Neural progenitor cell (in vitro differentiated cells): ENCODE measurements at places on chromosomes 3 and 15. TPM values are rescaled to one million over a fixed set of nuclear protein-coding genes. Genes with fewer than 3 reads are reported as not detected.

DNA sequence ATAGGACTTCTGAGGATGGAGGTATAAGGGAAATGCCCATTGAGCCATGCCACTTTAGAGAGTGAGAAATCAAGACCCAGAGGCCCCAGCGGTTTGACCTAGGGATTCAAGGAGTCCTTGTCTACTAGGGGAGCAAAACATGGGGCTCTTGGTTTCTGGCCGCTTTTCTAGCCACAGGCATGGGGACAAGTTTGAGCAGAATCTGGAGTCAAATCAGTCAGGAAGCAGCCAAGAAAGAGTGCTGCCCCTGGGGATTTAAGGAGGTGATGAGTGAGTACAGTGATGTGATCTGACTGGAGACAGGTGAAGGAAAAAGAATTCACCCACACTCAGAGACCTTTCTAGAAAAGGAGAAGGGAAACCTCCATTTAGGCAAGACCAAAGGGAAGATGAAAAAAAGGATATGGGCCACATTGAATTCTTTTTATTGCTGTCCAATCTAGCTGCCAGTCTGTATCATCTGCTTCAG, 244.0 kb upstream of the TBC1D5 start:
- H3K36me3 ChIP-seq = no peaks in the 10 kb centered on the region
- H3K4me3 ChIP-seq = no peak overlapping the region

GRCh38 chr3:186082150-186082549, 26.7 kb downstream of the ETV5 start:
- H3K4me1 ChIP-seq = peaks cover 25% of the 10 kb centered on the region
- no peak for DNase-seq
- no peak overlapping the region for H3K4me3 ChIP-seq
- no peaks in the 10 kb centered on the region for H3K27me3 ChIP-seq

The MANF gene
- total RNA-seq = 51.1 and 68.9 TPM in 2 replicates

The CCR1 gene
- total RNA-seq = 0.19 TPM in 1 of 2 replicates, not detected in the other

- H3K4me3 ChIP-seq = no peak overlapping the region
- no peaks in the 10 kb centered on the region for H3K36me3 ChIP-seq
- DNase-seq = no peak
- H3K27me3 ChIP-seq = no peaks in the 10 kb centered on the region
- no peaks in the 10 kb centered on the region for H3K4me1 ChIP-seq
Measured at GRCh38 chr3:143147707-143148106, 28.1 kb downstream of the CHST2 start.

GRCh38 chr3:135169651-135170050, 374.6 kb downstream of the EPHB1 start:
- no peak overlapping the region for H3K4me3 ChIP-seq
- no peaks in the 10 kb centered on the region for H3K27me3 ChIP-seq
- H3K27ac ChIP-seq = no peak overlapping the region
- DNase-seq = no peak
- no peaks in the 10 kb centered on the region for H3K36me3 ChIP-seq

DNA sequence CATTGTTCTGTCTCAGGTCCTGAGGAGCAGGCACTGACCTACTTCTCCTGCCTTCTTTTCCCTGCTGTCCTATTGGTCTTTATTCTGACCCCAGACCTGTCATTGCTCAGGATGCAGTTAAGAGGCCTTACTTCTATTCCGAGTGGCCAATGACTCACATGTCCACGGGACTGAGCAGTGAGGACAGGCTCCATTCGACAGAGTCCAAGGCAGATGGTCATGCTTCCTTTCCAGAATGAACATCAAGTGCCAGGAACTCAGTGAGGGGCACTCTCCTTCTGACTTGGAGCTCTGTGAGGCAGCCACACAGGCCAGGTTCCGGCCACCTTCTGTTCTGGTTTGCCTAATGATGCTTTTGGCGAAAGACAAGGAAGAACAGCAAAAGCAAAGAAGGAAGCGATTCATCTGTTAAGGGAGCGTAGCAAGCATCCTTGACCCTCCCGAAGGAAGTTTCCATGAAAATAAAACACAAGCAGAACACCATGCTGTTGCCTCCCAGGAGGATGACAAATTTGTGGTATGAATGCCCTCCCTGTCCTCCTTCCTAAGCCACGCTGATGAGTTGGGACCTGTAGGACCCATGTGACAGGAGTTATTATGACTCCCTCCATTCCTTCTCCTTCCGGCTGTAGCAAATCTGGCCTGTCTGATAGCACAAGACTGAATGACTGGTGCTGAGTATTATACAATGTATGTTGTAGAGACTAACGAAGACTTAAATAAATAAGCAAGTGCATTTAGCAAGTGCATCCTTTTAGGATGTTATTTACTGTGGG, 14.4 kb upstream of the TPRG1 start:
- no peaks in the 10 kb centered on the region for H3K27me3 ChIP-seq
- no peak overlapping the region for H3K27ac ChIP-seq
- no peaks in the 10 kb centered on the region for H3K36me3 ChIP-seq
- no peak overlapping the region for H3K4me3 ChIP-seq
- no peaks in the 10 kb centered on the region for H3K4me1 ChIP-seq

- H3K36me3 ChIP-seq = no peaks in the 10 kb centered on the region
- DNase-seq = peak; percentile 88
- H3K4me3 ChIP-seq = no peak overlapping the region
- peaks cover 18% of the 10 kb centered on the region for H3K27me3 ChIP-seq
- no peak overlapping the region for H3K27ac ChIP-seq
Measured at GRCh38 chr15:31977812-31978661, 52.3 kb upstream of the CHRNA7 start.

DNA sequence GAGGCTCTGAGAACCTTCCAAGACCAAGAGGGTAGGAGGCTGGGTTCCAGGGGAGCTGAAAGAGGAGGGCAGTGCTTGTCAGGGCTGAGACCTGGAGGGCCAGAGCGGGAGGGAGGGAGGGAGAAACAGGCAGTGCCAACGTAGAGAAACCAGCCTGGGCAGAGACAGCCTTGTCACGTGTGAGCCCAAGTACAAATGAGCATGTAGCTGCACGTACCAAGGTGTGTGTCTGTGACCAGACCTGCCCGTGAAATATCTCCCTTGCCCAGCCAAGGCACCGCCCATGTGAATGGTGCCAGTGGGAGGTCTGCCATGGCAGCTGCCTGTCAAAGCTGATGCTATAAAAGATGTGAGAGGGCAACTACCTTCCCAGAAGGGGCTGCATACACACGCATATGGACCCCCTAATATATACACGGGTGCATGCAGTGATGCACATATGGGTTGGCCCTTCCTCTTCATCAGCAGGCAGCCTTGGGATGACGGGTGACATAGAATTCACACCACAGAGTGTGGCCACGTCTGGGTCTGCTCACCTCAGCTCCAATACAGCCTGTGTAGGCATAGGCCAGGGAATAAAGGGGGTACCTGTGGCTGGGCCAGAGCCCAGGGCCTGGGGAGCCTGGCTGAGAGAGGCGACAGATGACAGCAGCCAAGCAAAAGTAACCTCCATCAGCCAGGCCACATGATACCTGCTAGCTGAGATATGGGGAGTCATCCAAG, 7.8 kb upstream of the CTDSPL start:
- no peak overlapping the region for H3K27ac ChIP-seq
- no peak overlapping the region for H3K4me3 ChIP-seq
- H3K27me3 ChIP-seq = no peaks in the 10 kb centered on the region
- no peaks in the 10 kb centered on the region for H3K36me3 ChIP-seq
- H3K4me1 ChIP-seq = no peaks in the 10 kb centered on the region

DNA sequence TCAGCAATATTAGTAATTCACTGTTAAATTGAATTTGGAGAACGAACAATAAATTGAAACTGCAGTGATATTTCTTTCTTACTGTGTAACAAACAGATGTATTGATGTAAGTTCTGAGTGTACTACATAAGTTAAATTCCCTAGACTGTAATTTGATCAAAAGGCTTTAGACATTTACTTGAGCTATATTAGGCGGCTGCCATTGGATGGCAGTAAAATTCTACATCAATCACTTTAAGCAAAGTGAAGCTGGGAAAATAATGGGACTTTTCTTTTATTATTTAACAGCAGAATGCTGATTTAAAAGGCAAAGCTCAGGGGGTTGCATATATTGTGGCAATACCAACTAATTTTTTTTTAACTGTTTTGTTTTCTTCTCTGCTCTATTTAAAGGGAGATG, 212.6 kb upstream of the PLSCR5 start:
- no peaks in the 10 kb centered on the region for H3K4me1 ChIP-seq
- no peaks in the 10 kb centered on the region for H3K27me3 ChIP-seq
- H3K36me3 ChIP-seq = no peaks in the 10 kb centered on the region
- H3K27ac ChIP-seq = no peak overlapping the region

The SPATA12 gene
- total RNA-seq = 0.12 and 0.17 TPM in 2 replicates

GRCh38 chr3:188185717-188186251, 31.8 kb downstream of the LPP start:
- no peaks in the 10 kb centered on the region for H3K27me3 ChIP-seq
- H3K27ac ChIP-seq = peak overlapping the region; percentile 79
- no peak overlapping the region for H3K4me3 ChIP-seq
